ENCODE measurements at places on chromosomes 12 and 14. TPM values are rescaled to one million over a fixed set of nuclear protein-coding genes. Genes with fewer than 3 reads are reported as not detected.
A peak's percentile ranks its signal among the peaks of the same experiment; 100 is the strongest.

GRCh38 chr14:29925101-29925722, 2.4 kb downstream of the PRKD1 start:
- no peak for DNase-seq
- H3K4me3 ChIP-seq, result no peak overlapping the region
- H3K36me3 ChIP-seq, result no peaks in the 10 kb centered on the region
- H3K4me1 ChIP-seq, result peaks cover 18% of the 10 kb centered on the region

- H3K4me1 ChIP-seq, result no peaks in the 10 kb centered on the region
- peak; percentile 21 for DNase-seq
- no peaks in the 10 kb centered on the region for H3K27me3 ChIP-seq
- no peak overlapping the region for H3K27ac ChIP-seq
- H3K36me3 ChIP-seq, result no peaks in the 10 kb centered on the region
Measured at GRCh38 chr12:98838231-98838647, 193.1 kb downstream of the APAF1 start.

GRCh38 chr12:71139153-71139735, 18.6 kb downstream of the TSPAN8 start:
- DNase-seq, result peak; percentile 76
- H3K4me3 ChIP-seq, result no peak overlapping the region
- H3K27ac ChIP-seq, result no peak overlapping the region
- peaks cover 12% of the 10 kb centered on the region for H3K36me3 ChIP-seq

DNA sequence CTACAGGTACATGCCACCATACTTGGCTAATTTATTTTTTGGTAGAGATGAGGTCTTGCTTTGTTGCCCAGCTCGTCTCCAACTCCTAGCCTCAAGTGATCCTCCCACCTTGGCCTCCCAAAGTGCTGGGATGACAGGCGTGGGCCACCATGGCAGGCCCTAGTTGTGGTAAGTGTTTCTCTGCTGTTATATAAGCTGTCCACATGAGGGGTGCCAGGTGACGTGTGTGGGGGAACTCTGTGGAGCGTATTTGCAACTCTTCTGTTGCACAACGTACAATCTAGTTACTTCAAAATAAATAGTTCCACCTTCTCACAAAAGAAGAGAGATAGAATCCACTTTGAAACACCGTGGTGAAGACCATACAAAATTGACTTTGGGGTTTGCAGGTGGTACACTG, 125.1 kb downstream of the NCOR2 start:
- no peak overlapping the region for H3K27ac ChIP-seq
- no peak overlapping the region for H3K4me3 ChIP-seq
- peaks cover 6% of the 10 kb centered on the region for H3K4me1 ChIP-seq
- H3K36me3 ChIP-seq, result peaks cover 61% of the 10 kb centered on the region

GRCh38 chr12:107169200-107169599, 75.9 kb upstream of the CRY1 start:
- no peak for DNase-seq
- no peaks in the 10 kb centered on the region for H3K4me1 ChIP-seq
- no peaks in the 10 kb centered on the region for H3K36me3 ChIP-seq
- no peak overlapping the region for H3K27ac ChIP-seq
- no peak overlapping the region for H3K4me3 ChIP-seq

- H3K36me3 ChIP-seq, result no peaks in the 10 kb centered on the region
- H3K4me3 ChIP-seq, result peak overlapping the region; percentile 74
- no peak for DNase-seq
- no peaks in the 10 kb centered on the region for H3K27me3 ChIP-seq
Measured at GRCh38 chr14:24397639-24398292, 1.0 kb upstream of the NYNRIN start.

The CDH24 gene
- 4.0 TPM for polyA plus RNA-seq

DNA sequence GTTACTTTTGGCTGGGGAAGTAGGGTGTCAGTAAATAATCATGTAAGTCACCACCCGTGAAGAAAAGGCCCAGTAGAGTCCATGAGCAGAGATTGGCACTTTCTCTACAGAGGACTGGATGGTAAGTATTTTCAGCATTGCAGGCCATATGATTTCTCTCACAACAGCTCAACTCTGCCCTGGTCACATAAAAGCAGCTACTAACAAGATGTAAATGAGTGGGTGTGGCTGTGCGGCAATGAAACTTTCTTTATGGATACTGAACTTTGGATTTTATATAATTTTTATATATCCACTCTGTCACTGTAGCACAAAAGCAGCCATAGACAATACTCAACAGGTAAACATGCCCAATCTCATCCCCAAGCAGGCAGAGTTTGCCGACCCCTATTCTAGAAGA, 343.6 kb downstream of the GLT1D1 start:
- no peak overlapping the region for H3K4me3 ChIP-seq
- H3K27ac ChIP-seq, result no peak overlapping the region
- no peaks in the 10 kb centered on the region for H3K27me3 ChIP-seq
- H3K36me3 ChIP-seq, result no peaks in the 10 kb centered on the region

DNA sequence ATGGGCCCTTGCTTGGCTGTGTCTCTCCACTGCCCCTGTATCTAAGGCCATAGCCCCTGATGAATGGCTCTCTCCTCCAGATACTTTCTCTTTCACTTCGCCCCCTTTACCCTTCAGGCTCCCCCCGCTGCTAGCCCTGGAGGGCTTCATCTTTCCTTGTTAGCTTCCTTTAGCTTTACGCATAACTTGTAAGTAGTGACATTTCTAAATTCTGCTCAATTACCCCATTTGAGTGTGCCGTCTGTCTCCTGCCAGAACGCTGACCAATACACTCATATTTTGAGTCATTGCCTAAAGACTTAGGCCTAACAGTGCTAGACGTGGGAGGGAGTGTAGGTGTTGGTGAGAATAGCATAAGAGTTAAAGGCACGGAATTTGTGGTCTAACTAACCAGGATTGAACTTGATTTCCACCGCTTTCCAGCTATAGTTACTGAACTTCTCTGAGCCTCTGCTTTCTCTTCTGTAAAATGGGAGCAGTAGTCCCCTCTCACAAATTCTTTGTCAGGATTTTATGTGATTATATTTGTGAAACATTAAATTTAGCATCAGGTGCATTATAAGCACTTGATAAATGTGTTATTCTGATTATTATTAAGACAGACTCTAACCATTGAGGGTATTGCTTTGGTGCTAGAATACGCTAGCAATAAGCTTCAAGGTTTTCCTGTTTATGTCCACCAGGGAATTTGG, 129.3 kb downstream of the ZFP36L1 start:
- peak overlapping the region; percentile 19 for H3K27ac ChIP-seq
- no peaks in the 10 kb centered on the region for H3K36me3 ChIP-seq
- H3K4me1 ChIP-seq, result peaks cover 38% of the 10 kb centered on the region
- H3K4me3 ChIP-seq, result no peak overlapping the region
- no peak for DNase-seq

The DDX47 gene
- polyA plus RNA-seq, result 37.9 TPM

- H3K4me1 ChIP-seq, result no peaks in the 10 kb centered on the region
- H3K27ac ChIP-seq, result no peak overlapping the region
- no peaks in the 10 kb centered on the region for H3K36me3 ChIP-seq
- H3K27me3 ChIP-seq, result no peaks in the 10 kb centered on the region
Measured at GRCh38 chr12:18428416-18428815, 167.1 kb downstream of the PIK3C2G start.

DNA sequence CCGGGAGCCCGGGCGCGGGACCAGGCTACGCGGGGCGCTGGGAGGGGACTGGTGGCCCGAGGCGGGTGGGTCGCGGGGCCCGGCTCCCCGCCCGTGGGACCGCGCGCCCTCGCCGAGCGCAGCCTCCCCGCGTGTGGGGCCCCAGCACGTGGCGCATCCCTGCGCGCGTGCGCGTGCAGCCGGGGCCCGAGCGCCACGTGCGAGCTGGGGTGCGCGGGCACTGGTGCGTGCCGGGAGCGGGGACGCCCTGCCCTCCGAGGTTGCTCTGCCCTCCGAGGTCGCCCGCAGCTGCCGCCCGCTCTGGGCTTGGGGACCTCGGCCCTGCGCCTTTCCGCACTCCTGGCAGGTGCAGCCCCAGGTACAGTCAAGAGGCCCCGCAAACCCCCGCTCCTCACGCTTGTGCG, 365 bp upstream of the CCDC88C start:
- H3K4me1 ChIP-seq, result peaks cover 50% of the 10 kb centered on the region
- DNase-seq, result peak; percentile 61
- peak overlapping the region; percentile 73 for H3K4me3 ChIP-seq
- no peaks in the 10 kb centered on the region for H3K27me3 ChIP-seq

GRCh38 chr12:19018302-19018970, 111.1 kb upstream of the PLEKHA5 start:
- no peaks in the 10 kb centered on the region for H3K27me3 ChIP-seq
- H3K27ac ChIP-seq, result peak overlapping the region; percentile 73
- H3K4me3 ChIP-seq, result no peak overlapping the region
- no peak for DNase-seq
- H3K36me3 ChIP-seq, result no peaks in the 10 kb centered on the region

The GRIP1 gene
- 0.31 TPM for polyA plus RNA-seq

- H3K27ac ChIP-seq, result peak overlapping the region; percentile 77
- H3K4me1 ChIP-seq, result peaks cover 10% of the 10 kb centered on the region
- H3K4me3 ChIP-seq, result no peak overlapping the region
- H3K27me3 ChIP-seq, result no peaks in the 10 kb centered on the region
- no peaks in the 10 kb centered on the region for H3K36me3 ChIP-seq
- no peak for DNase-seq
Measured at GRCh38 chr14:61586544-61587055, 108.7 kb upstream of the HIF1A start.

The TMCC3 gene
- polyA plus RNA-seq, result 2.1 TPM

The CLEC6A gene
- polyA plus RNA-seq, result not detected

DNA sequence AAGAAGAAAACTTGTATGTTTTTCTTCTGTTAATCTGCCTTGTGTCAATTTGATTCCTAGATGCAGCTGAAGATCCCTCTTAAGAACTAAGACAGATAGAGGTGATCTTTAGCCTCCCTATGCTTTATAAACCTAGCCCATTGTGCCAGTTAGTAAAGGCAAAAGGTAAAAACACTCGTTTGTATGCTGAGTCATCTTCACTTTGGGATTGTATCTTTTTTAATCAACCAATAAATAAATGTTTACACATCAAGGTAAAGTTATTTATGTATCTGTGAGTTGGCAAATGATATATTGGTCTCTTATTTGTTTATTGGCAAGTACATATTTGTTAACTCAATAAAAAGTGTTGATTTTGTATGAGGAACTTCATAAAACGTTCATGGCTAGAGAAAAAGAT, 165.9 kb upstream of the AMIGO2 start:
- H3K36me3 ChIP-seq, result no peaks in the 10 kb centered on the region
- DNase-seq, result no peak
- peaks cover 3% of the 10 kb centered on the region for H3K4me1 ChIP-seq
- H3K4me3 ChIP-seq, result no peak overlapping the region
- H3K27ac ChIP-seq, result no peak overlapping the region
- no peaks in the 10 kb centered on the region for H3K27me3 ChIP-seq

DNA sequence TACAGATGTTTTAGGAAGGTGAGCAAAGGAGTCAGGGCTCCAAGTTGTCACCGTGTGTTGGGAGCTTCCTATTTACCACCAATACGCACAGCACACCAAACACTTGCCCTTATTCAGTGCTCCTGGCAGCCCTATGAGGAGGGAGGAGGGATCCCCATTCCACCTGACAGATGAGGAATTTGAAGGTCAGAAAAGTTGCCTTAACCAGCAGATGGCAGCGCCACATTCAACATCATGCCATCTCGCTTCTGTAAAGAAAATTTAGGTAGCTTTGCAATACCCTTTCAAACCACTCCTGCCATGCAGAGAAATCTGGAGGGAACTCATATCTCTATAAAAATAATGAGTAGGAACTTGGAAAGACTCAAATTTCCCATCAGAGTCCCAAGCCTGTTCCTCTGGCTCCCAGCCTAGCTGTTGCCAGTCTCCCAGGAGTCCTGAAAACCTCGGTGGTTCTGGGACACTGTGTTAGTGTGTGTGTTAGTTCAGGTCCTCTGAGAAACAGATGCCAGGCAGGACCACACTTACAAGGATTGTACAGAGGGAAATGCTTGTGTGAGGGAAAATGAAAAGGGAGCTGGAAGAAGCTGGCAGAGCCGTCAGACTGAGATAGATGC, 410.5 kb downstream of the MED13L start:
- no peaks in the 10 kb centered on the region for H3K4me1 ChIP-seq
- peaks cover 5% of the 10 kb centered on the region for H3K27me3 ChIP-seq
- H3K27ac ChIP-seq, result no peak overlapping the region

The LRRC10 gene
- not detected for polyA plus RNA-seq

The PPFIA2 gene
- polyA plus RNA-seq, result 0.15 TPM

DNA sequence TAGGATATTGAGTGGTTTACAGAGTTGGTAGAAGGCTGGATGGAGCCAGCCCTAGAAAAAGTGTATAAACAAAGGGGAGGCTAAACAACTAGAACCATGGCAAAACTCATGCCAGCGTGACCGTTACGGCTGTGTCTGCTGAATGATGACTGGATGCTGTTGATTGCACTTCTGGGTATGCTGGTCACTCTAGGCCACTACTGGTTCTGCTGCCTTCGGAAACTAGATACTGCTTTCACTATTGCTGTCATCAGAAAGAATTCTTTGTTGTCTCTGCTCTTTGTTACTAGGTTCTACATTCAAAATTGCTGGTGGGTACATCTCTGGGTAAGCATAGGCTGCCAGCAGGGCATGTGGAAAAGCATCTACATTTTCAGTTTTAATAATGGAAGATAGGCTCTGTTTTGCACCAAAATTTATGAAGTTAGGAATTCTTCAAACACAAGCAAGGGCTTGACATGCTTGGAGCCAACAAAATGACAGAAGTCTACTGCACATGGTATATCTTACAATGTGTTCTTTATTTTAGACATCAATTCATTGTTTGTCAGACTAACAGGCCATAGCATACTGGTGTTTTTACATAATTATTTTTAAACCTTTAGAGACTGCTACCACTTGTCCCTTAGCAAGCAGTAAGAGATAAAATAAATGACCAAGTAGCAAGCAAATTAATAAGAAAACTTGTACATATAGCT, 15.4 kb downstream of the MON2 start:
- H3K4me1 ChIP-seq, result no peaks in the 10 kb centered on the region
- no peaks in the 10 kb centered on the region for H3K27me3 ChIP-seq

The ZFHX2 gene
- polyA plus RNA-seq, result 1.1 TPM

- peaks cover 32% of the 10 kb centered on the region for H3K36me3 ChIP-seq
- H3K4me3 ChIP-seq, result no peak overlapping the region
- no peaks in the 10 kb centered on the region for H3K27me3 ChIP-seq
- no peak overlapping the region for H3K27ac ChIP-seq
Measured at GRCh38 chr14:36293824-36294223, 26.6 kb downstream of the MBIP start.

GRCh38 chr14:84825481-84826251, 704.3 kb upstream of the FLRT2 start:
- H3K4me1 ChIP-seq, result no peaks in the 10 kb centered on the region
- no peak overlapping the region for H3K27ac ChIP-seq
- no peaks in the 10 kb centered on the region for H3K27me3 ChIP-seq
- no peak overlapping the region for H3K4me3 ChIP-seq
- no peaks in the 10 kb centered on the region for H3K36me3 ChIP-seq
- DNase-seq, result no peak

The CNTN1 gene
- 1.6 TPM for polyA plus RNA-seq

DNA sequence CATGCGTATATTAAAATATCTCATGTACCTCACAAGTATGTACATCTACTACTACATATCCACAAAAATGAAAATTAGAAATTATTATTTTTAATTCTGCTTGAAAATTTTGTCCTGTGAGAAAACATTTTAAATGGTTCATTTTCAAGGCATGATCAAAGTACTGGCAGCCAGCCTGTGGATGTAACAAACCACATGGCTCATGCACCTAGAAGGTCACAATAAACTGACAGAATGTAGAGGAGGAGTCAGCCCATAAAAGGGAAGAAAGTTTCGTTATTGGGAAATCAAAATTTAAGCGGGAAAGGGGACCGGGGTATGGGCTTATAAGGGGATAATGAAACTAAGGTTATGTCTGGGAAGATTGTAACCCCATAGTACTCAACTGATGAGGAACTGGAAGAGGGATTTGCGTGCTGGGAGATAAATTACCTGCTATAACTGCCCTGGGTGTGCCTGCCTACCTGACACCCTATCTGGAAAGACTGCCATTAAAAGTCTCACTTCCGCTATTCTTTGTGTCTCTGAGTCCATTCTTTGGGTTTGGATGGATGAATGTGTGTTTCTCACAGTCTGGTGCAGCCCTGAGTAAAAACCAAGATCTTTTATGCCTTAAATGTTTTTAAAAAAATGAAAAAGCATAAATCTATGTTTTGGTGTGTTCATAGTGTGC, 62.2 kb upstream of the PCED1B start:
- H3K27me3 ChIP-seq, result no peaks in the 10 kb centered on the region
- no peaks in the 10 kb centered on the region for H3K4me1 ChIP-seq
- DNase-seq, result no peak
